Purkinje cell (primary cell): ENCODE measurements at places on chromosomes 7 and 10. TPM values are rescaled to one million over a fixed set of nuclear protein-coding genes. Genes with fewer than 3 reads are reported as not detected.

The ZNF365 gene
- polyA plus RNA-seq, result 7.8 and 21.0 TPM in 2 replicates

The CLDN12 gene
- polyA plus RNA-seq, result 111 and 117 TPM in 2 replicates

The ACTL6B gene
- 15.7 and 21.5 TPM in 2 replicates for polyA plus RNA-seq

The TMEM229A gene
- 2.7 and 3.3 TPM in 2 replicates for polyA plus RNA-seq

The LRWD1 gene
- 0.11 and 1.9 TPM in 2 replicates for polyA plus RNA-seq

The ZNF804B gene
- polyA plus RNA-seq, result 0.08 TPM in 1 of 2 replicates, not detected in the other

The TAS2R41 gene
- not detected in 2 replicates for polyA plus RNA-seq

The FKBP9 gene
- 87.0 and 97.6 TPM in 2 replicates for polyA plus RNA-seq

The LEP gene
- not detected in 2 replicates for polyA plus RNA-seq

The TMEM130 gene
- 37.0 and 74.7 TPM in 2 replicates for polyA plus RNA-seq

The TMEM236 gene
- 0.13 TPM in 1 of 2 replicates, not detected in the other for polyA plus RNA-seq
